ENCODE measurements at places on chromosomes 16 and 17.

- DNase-seq = no peak
These were observed 50.1 kb upstream of the TRAP1 start for GRCh38 chr16:3767333-3767986.

GRCh38 chr16:72159801-72160200 lies 12.2 kb downstream of the PMFBP1 start:
- no peak for DNase-seq

DNA sequence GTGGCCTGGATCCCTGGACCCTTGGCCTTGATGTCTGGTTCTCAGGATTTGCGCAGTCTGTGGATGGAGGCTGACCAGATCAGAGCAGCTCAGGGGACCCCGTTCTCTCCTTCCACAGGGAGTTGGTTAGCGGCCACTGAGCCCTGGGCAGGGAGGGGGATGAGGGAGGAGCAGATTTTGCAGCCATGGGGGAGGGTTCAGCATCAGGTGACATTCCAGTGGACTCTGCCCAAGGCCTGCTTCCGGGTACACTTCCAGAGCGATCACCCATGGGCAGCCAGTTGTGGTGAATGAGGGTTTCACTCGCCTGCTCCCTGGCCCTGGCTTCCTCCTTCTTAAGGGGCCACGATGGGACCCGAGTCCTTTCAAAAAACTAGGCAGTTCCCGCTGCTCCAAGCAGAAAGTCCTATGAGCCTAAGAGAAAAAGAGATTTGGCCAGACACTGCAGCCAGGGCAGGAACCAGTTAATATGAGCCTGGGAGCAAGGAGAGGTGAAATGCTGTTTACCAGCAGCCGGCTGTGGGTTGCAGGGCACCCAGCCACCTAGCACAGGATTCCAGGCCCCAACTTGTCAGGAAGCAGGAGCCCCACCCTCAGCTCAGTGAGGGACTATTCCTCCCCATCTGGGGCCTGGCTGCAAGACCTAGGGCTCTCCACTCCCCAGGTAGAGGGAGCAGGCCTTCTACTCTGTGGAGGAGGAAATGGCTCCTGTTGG lies 4.7 kb upstream of the GPRC5C start:
- DNase-seq = no peak

DNA sequence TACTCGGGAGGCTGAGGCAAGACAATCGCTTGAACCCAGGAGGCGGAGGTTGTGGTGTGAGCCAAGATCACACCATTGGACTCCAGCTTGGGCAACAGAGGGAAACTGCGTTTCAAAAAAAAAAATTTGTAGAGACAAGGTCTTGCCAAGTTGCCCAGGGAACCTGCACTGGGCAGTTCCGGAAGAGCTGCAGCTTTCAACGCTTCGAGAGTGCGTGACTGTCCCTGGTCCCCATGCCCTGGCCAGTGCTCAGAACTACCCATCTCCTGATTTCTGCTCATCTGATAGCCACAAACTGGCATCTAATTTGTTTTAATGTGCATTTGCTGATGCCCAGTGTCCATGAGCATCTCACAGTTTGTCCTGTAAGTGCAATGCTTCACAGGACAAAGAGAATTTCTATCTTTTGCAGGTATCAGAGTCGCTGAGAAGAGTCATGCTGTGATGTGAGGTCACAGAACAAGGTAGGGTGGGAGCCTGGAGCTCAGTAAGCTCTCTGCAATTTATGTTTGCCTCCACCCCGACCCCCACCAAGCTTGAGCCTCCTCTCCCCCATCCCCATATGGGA lies 3.9 kb downstream of the ACTG1 start:
- DNase-seq = no peak

- DNase-seq = no peak
These were observed 297.4 kb downstream of the CNTNAP4 start for GRCh38 chr16:76574651-76575050.

- no peak for DNase-seq
These were observed 28.5 kb downstream of the IL21R start for GRCh38 chr16:27430512-27430911.

GRCh38 chr16:63596716-63597115 lies 1525.1 kb downstream of the CDH11 start:
- no peak for DNase-seq

- DNase-seq = no peak
These were observed 177.2 kb downstream of the FOXL1 start for GRCh38 chr16:86755571-86756006.

DNA sequence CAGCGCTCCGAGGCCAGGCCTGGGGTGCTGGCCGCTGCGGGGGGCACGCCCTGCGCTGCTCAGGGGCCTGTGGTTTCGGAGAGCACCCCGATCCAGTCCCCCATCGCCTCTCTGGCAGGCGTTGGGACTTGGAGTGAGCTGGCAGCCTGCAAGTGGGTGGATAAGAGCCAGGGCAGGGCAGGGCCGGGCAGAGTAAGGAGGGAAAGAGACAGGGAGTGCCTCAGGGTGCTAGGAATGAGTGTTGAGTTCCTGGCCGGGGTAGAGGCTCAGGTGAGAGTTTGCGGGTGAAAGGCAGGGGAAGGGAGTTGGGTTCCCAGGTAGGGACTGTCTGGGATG lies 1.3 kb downstream of the CDH13 start:
- DNase-seq = no peak

DNA sequence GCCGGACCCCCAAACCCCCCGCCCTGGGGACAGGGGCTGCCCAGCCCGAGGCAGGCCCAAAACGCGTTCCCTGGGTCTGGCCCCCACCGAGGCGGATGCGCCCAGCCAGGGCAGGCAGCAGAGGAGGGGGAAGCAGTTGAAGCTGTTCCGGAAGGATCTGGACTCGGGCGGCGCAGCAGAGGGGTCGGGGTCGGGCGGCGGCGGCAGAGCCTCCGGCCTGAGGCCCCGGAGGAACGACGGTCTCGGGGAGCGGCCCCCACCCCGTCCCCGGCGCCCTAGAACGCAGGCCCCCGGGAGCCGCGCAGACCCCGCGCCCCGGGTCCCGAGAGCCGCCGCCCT lies 22.9 kb upstream of the ZFPM1 start:
- DNase-seq = peak; percentile 23

DNA sequence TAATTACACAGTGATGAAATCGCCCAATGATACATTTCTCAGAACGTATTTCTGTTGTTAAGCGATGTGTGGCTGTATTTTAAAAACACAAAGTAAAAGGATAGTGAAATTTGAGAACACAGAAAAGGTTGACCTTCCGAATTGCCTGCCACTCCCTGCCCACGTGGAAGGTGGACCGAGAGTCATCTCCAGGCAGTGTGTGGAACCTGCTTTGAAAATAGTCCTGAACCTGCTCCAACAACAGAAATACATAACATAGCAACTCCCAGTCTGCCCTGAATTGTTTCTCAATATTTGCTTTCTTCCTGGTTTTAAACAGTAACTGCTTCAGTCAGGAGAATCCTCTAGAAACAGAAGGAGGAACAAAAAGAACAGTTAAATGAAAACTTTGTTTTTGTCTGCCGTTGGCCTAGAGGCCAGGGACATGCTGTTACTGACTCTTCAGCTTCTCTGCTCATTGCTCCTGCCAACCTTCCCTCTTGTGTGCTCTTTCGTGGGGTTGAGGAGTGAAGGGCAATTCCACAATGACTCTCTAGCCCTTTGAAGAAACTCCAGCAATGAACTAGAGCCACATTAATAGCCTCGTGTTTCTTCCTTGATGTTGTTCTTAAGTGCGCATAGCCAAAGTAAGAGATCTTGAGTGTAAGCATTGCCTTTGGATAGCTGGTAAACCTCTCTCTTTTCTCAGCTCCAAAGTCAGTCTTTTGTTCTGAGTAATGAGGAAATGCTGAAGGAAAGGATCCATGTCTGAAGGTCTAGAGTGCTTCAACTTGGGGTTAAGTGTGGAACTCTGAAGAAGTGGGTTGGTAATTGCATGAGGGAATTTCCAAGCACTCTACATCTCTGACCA lies 452.5 kb upstream of the CCL2 start:
- DNase-seq = no peak

DNA sequence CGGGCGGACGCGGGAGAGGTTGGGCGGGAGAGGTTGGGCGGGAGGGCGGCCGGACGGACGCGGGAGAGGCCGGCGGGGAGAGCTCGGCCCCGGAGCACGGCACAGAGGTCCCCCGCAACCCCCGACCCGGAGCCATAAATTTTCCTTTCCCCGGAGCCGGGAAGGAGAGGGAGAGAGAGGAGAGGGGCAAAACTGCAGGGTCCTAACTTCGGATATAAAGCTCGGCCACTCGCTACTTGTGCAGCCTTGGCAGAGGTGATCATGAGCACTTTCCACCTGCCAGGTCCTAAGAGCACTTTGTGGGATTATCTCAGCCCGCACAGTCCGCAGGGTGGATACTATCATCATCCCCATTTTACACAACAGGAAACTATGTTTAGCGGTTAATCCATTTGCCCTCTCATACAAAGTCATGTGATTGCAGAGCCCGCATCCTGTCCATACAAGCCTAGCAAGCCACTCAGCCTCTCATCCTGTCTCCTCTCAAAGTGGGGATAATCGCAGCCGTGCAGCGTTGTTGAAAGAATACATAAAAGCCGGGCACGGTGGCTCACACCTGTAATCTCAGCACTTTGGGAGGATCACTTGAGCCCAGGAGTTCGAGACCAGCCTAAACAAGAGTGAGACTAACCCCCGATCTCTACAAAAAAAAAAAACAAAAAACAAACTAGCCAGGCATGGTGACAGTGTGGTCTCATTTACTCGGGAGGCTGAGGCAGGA lies 780 bp upstream of the DCAKD start:
- peak; percentile 55 for DNase-seq

GRCh38 chr17:40167685-40168261 lies 9.5 kb upstream of the RAPGEFL1 start:
- no peak for DNase-seq

DNA sequence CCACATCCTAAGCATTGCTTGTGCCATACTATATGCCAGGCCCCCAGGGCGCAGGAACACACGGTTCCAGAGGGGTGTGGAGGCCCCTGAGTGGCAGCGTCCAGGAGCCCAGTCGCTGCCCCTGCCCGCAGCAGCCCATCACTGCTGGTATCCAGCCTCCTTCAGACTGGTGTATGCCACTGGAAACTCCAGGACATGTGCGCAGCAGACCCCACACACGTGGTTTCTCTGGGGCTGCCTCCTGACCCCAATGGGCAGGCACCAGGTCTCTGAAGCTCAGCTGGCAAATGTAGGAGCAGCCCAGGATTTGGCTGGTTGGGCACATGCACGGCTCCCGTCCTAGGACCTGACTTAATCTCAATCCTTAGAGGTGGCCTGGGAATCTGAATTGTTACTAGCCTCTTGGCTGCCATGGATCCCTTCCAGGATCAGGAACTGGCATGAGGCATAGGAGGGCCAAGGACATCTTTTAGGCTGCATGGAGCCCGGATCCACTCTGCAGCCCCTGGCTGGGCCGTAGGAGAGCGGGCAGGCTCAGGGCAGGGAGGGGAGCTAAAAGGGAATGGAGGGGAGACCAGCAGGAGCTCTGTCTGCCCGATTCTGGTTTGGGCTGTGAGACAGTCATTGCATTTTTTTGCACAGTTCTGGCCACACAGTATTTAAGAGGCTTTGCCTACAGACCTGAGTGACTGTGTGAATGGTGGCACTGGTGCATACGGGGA lies 62.3 kb downstream of the RAI1 start:
- DNase-seq = no peak

DNA sequence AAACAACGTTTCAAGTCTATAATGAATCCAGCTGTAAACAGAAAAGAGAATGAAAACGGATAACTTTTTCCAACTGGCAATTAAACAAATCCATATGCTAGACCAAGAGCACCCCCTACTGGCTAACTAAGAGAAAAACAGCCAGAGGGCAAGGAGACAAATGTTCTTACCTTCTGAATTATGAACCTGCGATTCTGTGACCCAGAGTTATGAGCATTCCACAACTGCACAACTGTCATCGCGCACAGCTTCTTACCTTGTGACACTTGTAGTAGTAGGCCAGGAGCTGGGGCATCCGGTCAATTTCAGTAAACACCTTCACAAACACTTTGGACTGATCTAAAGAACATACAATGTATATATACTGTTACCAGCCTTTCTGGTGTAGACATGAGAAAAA lies 18.6 kb downstream of the COG7 start:
- DNase-seq = no peak

DNA sequence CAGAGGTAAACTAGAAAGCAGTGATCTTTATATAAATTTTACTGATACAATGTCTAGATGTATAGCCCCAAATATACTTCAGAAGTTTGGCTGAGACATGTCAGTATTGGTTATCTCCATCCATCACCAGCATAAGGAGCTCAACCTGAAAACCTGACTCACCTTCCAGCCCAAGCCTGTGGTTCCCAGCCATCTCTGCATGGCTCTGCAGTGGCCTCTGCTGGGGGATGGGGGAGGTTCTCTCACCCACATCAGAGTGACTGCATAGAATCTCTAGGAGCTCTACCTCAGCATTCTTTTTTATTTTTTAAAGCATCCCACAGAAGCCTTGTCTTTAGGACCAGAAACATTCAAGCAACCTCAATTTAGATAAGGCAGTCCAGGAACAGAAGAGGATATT lies 27.3 kb downstream of the USP7 start:
- DNase-seq = peak; percentile 85

GRCh38 chr16:3487521-3488410 lies 7.5 kb downstream of the C16orf90 start:
- DNase-seq = no peak

- DNase-seq = peak; percentile 31
These were observed 1.2 kb downstream of the RTN4RL1 start for GRCh38 chr17:2023692-2024571.

- no peak for DNase-seq
These were observed 5.4 kb downstream of the APOBR start for GRCh38 chr16:28499854-28500253.

DNA sequence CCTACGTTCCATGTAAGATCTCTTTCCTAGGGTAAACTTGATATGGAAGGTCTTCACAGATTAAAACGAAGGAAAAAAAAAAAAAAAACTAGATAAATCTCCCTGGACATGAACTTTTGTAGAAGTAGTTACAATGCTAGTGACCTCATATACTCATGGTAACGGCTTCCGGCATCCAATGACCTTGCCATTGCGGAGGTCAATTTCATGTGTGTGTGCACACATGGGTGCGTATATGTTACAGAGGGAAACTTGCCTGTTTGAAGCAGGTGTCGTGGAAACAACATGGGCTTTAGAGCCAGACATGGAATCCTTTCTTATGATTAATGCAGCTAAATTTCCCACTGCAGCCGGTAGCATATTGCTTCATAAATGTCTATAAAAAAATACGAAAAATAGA lies 435.5 kb downstream of the MAF start:
- no peak for DNase-seq

DNA sequence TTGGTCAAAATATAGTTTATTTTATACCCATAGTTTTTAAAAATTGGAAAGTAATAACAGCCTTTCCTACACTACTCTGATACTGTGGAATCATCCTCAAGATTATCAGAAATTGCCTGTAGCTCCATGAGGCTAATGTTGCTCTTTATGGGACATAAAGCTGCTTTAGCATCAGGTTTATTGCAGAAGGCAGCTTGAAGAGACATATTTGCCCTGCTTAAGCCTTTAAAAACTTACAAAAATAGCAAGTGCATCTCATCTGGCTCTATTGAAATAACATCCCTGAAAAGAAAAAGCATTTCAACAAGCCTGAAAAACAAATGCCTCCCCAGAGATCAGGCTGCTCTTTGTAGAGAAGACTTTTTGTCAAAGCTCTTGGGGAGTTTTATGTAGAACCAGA lies 142.9 kb upstream of the MON1B start:
- no peak for DNase-seq

GRCh38 chr17:70230850-70231640 lies 61.7 kb downstream of the KCNJ2 start:
- DNase-seq = no peak

- no peak for DNase-seq
These were observed 98.2 kb downstream of the NCOR1 start for GRCh38 chr17:16117149-16117548.
